ENCODE measurements at places on chromosomes 4 and X.

DNA sequence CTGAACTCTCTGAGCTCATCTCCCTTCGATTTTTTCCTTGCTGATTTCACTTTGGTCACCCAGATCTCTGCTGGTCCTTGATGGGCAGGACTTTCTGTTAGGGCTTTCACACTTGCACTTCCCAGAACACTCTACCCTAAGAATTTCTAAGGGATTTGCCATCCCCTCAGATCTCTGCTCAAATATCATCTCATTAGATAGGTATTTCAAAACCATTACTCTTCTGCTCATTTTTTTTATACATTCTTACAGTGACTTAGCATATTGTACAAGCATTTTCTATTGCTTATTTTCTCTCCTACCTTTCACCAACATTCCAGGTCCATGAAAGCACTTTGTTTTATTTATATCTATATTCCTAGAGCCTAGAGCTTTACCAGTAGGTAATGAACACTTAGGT, 913.3 kb downstream of the PDHA2 start:
- peak; percentile 23 for DNase-seq

DNA sequence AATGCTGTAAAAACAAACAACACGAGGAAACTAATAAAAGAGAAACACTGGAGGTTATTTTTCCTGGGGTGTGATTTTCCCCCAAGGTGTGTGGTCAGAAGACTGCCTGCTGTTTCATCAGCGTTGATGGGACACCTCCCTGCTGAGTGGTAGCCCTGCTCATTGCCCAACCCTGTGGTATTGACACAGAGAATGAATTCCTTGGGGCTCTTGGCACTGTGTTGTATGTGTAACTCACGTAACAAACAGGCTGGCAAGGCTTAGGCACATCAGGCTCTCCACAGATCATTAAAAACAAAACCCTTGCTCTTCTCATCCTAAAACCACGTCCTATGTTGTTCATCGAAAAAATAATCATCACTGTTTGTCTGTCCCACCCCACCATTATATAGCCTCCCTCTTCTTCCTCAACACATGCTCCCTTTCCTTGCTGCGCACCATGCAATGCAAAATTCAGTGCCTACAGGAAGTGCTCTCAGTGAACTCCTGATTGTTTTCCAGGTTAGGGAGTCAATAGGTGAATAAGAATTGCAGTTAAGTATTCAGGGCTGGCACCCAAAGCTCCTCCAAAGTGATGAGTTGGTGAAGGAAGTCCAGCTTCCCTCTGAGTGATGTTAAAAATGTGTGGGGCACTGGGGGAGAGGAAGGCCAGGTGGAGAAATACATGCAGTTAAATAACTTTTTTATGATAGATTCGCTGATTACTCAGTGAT, 11.4 kb upstream of the PUDP start:
- DNase-seq: peak; percentile 29

- DNase-seq: peak; percentile 64
Measured at GRCh38 chr4:110742143-110742542, 119.3 kb upstream of the PITX2 start.

DNA sequence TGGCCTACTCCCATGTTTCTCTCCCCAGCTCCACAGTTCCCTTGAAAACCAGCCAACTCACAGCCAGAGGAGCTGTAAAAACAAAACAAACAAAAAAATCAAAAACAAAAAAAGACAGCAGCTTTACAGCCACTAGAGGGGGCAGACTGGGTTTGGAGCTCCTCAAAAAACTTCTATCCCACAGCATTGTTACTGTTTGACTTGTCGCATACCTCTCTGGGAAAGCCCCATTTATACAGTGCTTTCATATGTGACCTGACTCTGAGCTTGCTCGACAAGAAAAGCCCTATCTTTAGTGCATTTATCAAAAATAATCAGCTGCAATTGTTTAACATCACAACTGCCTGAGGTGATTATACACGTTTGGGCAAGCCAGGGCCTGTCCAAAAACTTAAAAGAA, 21.6 kb downstream of the TSPAN6 start:
- peak; percentile 74 for DNase-seq

DNA sequence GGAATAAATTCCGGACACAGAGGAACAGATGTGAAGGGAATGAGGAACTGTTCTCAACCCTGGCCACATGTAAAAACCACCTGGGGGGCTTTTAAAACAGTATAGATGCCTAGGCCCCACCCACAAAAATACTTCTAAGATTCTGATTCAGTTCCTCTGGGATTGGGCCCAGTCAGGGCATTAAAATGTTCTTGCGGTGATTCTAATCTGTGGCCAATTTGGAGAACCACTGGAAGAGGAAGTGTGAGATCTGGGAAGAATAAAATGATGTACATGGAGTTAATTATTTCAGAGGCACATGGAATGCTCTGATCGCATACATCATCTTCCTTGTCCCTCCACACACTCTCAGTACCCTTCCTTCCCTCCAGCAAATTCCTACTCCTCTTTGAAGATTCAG, 192.2 kb downstream of the APBB2 start:
- peak; percentile 17 for DNase-seq
